ENCODE measurements at places on chromosomes 1 and 21.

- DNase-seq = no peak
These were observed 15.9 kb downstream of the VPS26C start for GRCh38 chr21:37251294-37251634.

GRCh38 chr1:241479294-241479693 lies 40.3 kb downstream of the FH start:
- DNase-seq = no peak

GRCh38 chr1:38609166-38610025 lies 250.2 kb downstream of the RRAGC start:
- DNase-seq = no peak

DNA sequence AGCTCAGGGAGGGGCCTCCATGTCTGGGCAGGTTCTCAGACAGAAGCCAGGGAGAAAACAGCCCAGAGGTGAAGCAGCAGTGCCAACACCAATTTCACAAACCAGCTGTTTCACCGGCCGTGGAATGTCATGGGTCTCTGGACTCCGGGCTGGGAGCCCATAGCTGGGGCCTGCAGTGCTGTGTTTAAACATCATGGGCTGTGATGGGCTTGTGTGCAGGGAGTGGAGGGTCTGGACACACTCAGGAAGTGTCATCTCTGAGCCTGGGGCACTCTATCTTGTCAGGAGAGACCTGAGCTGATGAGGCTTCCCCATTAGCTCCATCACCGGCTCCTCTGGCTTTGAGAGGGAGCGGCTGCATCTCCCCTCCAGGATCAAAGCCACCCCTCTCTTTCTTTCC lies 173.6 kb upstream of the IGSF21 start:
- DNase-seq = no peak

DNA sequence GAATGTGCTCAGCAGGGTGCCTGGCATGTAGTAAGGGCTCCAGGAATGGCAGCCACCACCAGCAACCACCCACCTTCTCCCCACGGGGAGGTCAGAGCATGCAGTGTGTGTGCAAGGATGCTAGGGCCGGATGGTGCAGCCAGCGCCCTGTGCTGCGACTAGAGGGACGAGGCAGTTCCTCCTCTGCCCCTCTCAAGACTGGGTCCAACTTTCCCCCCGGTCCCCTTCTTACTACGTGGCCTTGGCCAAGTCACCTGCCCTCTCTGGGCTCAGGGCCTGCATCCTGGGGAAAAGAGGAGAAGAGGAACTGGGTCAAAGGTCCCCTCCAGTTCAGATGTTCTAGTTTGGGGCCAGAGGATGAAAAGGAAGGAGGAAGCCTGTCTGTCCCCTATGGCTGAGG lies 71.6 kb upstream of the TARDBP start:
- no peak for DNase-seq

DNA sequence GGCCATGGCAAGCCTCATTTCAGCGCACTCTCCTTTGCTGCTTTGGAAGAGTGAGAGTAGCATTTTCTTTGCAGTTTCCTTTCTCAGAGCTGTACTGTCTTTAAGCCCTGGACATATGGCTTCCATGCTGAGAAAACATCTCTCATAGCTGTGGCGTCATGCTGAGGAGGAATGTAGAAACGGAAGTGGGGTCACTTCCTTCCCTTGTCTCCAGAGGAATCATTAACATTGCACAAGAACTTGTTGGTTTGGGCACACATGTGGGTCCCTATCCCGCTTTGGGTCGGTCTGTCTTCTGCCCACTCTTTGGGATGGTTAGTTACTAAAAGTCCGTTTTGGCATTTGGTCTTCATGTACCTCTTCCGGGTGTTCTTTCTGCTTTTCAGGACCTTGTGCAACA lies 5.6 kb downstream of the MFN2 start:
- DNase-seq = no peak

GRCh38 chr1:119006406-119007279 lies 18.5 kb upstream of the TBX15 start:
- no peak for DNase-seq
